ENCODE measurements at places on chromosomes 13 and 19. TPM values are rescaled to one million over a fixed set of nuclear protein-coding genes. Genes with fewer than 3 reads are reported as not detected.
A peak's percentile ranks its signal among the peaks of the same experiment; 100 is the strongest.

RGL3 gene
- 0.48 TPM for total RNA-seq

ABCC4 gene
- total RNA-seq = 10.3 TPM

SHANK1 gene
- total RNA-seq = 0.20 TPM

FCAR gene
- 0.26 TPM for total RNA-seq

CYSLTR2 gene
- total RNA-seq = 8.6 TPM

MADCAM1 gene
- total RNA-seq = 0.43 TPM

ZNF497 gene
- 0.40 TPM for total RNA-seq

DNA sequence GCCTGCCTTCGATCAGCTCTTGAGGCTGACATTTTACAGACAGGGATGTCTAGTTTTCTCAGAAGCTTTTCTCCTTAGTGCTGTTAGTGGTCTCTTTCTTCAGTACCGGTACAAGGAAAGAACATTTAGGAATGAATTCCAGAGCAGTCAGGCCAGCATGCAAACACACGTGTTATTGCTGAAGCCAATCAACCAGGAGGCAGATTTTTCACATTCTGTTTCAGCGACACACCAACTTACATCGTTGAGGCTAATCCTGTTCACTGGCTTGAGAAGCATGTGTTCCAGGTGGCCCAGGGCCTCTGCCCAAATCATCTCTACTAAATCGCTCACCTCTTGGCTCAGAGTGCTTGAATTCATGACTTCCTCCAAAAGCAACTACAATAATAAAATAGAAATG lies 19.2 kb downstream of the PARP4 start:
- peaks cover 79% of the 10 kb centered on the region for H3K36me3 ChIP-seq
- no peaks in the 10 kb centered on the region for H3K4me1 ChIP-seq
- DNase-seq = no peak
- H3K27ac ChIP-seq = no peak overlapping the region
- H3K4me3 ChIP-seq = no peak overlapping the region
- no peaks in the 10 kb centered on the region for H3K27me3 ChIP-seq

GRCh38 chr13:24502533-24503378 lies 9.8 kb downstream of the PARP4 start:
- H3K4me1 ChIP-seq = peaks cover 15% of the 10 kb centered on the region
- H3K27ac ChIP-seq = no peak overlapping the region
- no peak overlapping the region for H3K4me3 ChIP-seq

GRCh38 chr13:76519685-76520084 lies 366.5 kb downstream of the KCTD12 start:
- no peak overlapping the region for H3K27ac ChIP-seq
- no peaks in the 10 kb centered on the region for H3K27me3 ChIP-seq
- H3K4me3 ChIP-seq = no peak overlapping the region
- H3K36me3 ChIP-seq = no peaks in the 10 kb centered on the region

DNA sequence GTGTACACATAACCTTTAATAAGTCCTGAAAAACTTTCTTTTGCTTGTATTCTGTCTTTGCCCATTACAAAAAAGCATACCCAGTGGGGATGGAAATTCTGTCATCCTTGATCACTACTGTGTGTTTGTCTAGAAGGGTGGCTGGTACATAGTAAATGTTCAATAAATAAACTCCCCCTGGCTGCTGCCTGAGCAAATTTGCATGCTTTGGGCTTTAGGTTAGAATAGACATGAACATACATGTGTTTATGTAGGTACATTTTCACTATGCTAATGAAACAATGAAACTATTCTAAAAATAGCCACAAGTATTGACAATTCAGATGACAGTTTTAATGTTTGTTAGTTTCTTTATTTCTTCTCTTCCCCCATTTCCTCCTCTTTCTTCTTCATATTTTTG lies 36.1 kb downstream of the TNFSF13B start:
- H3K36me3 ChIP-seq = no peaks in the 10 kb centered on the region
- H3K4me1 ChIP-seq = no peaks in the 10 kb centered on the region
- no peak for DNase-seq

GRCh38 chr13:91767651-91768050 lies 369.2 kb downstream of the GPC5 start:
- no peaks in the 10 kb centered on the region for H3K27me3 ChIP-seq
- no peak overlapping the region for H3K27ac ChIP-seq
- no peaks in the 10 kb centered on the region for H3K36me3 ChIP-seq
- H3K4me1 ChIP-seq = no peaks in the 10 kb centered on the region

DNA sequence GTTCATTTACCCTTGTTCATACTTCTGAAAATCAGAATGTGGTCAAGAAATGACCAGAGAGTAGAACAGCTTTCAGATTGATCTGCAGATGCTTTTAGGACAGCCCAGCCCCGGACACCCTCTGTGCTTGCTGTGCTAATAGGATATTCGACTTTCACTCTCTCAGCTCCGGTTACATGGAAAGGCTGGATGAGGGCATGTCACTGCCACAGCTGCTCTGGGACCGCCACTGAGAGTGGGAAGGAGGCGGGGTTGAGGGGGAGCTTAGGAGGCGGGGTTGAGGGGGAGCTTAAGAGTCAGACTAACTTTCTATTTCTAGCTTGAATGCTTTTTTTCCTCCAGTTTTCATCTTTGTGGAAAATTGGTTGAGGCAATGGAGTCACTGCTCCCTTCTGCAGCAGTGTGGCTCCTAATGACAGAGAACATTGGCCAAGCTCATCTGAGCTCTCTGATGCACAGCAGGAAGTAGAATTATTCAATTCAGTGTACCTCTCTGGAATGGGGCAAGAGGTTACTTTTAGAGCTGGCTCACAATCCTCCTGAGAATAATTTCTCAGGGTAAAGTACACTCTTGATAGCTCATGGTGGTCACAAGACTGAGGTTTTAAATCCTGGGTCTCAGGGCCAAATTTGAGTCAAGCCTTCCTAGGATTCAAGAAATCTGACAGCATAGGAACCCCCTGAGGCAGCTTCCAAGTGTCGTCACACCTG lies 74.6 kb upstream of the NPAS1 start:
- peaks cover 7% of the 10 kb centered on the region for H3K4me1 ChIP-seq
- DNase-seq = no peak
- H3K27ac ChIP-seq = no peak overlapping the region
- no peak overlapping the region for H3K4me3 ChIP-seq

GRCh38 chr19:13079542-13079986 lies 23.1 kb downstream of the LYL1 start:
- H3K36me3 ChIP-seq = no peaks in the 10 kb centered on the region
- H3K27ac ChIP-seq = no peak overlapping the region

DNA sequence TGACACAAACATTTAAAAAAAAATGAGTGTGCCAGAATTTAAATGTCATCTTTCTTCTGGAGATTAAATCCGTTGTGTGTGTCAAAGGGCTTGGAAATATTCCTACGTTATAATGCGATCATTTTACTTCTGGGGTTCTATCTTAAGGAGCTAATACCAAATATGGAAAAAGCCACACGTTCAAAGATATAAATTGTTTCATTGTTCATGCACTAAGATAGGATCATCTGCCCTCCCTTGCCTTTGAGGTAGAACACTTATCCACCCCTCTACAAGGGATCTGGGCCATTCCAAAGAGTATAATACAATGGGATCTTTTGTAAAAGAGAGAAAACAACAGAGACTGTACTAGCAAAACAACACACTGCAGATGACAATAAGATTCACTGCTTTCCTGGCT lies 64.9 kb downstream of the ANKRD10 start:
- H3K27me3 ChIP-seq = peaks cover 7% of the 10 kb centered on the region
- no peaks in the 10 kb centered on the region for H3K4me1 ChIP-seq
- no peak overlapping the region for H3K4me3 ChIP-seq
- H3K36me3 ChIP-seq = no peaks in the 10 kb centered on the region
- DNase-seq = no peak

DNA sequence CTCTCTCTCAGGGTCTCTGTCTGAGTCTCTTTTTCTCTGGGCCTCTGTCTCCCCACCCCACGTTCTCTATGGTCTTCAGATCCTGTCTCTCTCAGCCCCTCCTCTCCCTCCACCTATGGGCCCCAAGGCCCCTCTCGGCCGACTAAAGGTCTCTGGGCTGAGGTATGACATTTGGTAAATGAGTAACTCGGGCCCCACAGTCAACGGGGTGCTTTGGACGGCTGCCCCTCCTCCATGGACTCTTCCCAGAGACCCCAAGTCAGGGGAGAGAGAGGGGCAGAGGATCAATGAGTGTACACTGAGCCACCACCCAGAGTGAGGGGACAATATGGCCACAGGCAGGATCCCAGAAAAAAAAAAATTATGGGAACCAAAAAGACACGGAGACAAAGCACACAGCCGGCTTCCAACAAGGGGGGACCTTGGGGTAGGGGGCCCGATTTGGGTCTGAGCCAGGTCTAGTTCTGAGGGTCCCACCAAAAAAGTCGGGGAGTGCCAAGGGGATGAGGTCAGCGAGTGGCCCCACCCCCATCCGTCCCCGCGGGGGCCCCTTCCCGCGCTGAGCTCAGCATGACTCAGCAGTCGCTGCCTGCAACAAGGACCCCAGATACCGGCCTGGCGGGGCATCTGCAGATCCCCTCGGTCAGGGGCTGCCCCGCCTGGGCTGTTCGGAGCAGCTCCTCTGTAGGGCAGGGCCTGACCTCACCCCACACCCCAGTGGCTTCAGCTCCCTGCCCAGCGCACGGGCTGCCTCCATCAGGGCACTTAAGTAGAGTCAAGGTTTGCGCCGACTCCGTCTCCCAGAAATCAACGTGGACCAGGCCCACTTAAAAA lies 1.5 kb upstream of the FTL start:
- H3K27me3 ChIP-seq = no peaks in the 10 kb centered on the region
- H3K4me1 ChIP-seq = peaks cover 68% of the 10 kb centered on the region
- no peak overlapping the region for H3K4me3 ChIP-seq
- peak overlapping the region; percentile 82 for H3K27ac ChIP-seq
- peak; percentile 66 for DNase-seq
